Cerebellum (tissue), 4 donors: ENCODE measurements at places on chromosomes 5 and 9. TPM values are rescaled to one million over a fixed set of nuclear protein-coding genes. Genes with fewer than 3 reads are reported as not detected.

The BDP1 gene
- 70.0 TPM for total RNA-seq

The CCL21 gene
- total RNA-seq, result not detected

The DIRAS2 gene
- 55.5 TPM for total RNA-seq

The SPINK5 gene
- 0.09 TPM for total RNA-seq

The TAF11L5 gene
- total RNA-seq, result not detected
